Mucosa of gallbladder (tissue), 1 donor: ENCODE measurements at places on chromosomes 2 and 18. TPM values are rescaled to one million over a fixed set of nuclear protein-coding genes. Genes with fewer than 3 reads are reported as not detected.
A peak's percentile ranks its signal among the peaks of the same experiment; 100 is the strongest.

RAX gene
- total RNA-seq, result not detected

DNA sequence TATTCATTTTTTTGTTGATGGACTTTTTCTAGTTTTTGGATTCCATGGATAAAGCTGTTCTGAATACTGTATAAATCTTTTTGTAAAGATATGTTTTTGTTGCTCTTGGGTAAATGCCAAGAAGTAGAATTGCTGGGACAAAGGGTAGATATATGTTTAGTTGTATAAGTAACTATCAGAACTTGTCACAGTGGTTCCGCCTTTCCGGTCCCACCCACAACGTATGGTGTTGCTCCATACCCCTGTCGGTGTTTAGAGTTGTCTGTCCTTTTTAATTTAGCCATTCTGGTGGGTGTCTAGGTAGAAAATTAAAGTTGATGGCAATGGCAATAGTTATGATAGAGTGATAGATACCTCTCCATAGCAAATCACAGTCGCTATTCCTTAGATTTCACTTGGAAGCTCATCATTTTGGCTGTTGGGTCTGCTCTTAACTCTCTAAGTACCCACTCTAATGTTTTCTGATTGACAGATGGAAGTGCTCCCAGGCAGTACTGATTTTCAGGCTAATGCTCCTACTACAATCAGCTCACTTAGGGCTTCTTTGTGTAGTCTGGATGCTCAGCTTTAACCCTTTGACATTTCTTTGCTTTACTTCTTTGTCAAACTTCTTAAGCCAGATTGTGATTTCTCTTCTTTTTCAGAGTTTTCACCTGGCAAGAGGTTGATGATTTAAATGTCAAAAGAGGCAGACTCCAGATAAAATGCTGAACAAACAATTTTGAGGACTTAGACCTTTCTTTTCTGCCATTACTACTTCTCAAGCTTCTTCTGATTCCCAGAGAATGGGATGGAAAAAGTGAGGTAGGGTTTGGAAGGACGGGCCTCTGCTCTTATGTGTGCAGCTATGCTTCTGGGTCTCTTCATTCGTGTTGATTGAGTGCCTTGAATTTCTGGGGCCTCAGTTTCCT lies 156.4 kb downstream of the AQP4 start:
- no peak for DNase-seq

LBX2 gene
- total RNA-seq, result 3.3 TPM

GRCh38 chr2:113977660-113978523 lies 88.0 kb downstream of the ACTR3 start:
- DNase-seq, result peak; percentile 40

RASGRP3 gene
- 7.4 TPM for total RNA-seq

- DNase-seq, result no peak
These were observed 123.6 kb upstream of the CYP26B1 start for GRCh38 chr2:72271276-72271614.

CCBE1 gene
- total RNA-seq, result 0.75 TPM

- DNase-seq, result no peak
These were observed 116.0 kb upstream of the ETAA1 start for GRCh38 chr2:67281101-67281500.

GRCh38 chr2:73897240-73897583 lies 4.4 kb downstream of the ACTG2 start:
- DNase-seq, result no peak

GRCh38 chr2:212905640-212906201 lies 245.7 kb downstream of the IKZF2 start:
- DNase-seq, result peak; percentile 23
